ENCODE measurements at places on chromosomes 11 and 22.

GRCh38 chr22:28344918-28345703 is 334.5 kb downstream of the TTC28 start:
- DNase-seq = no peak

DNA sequence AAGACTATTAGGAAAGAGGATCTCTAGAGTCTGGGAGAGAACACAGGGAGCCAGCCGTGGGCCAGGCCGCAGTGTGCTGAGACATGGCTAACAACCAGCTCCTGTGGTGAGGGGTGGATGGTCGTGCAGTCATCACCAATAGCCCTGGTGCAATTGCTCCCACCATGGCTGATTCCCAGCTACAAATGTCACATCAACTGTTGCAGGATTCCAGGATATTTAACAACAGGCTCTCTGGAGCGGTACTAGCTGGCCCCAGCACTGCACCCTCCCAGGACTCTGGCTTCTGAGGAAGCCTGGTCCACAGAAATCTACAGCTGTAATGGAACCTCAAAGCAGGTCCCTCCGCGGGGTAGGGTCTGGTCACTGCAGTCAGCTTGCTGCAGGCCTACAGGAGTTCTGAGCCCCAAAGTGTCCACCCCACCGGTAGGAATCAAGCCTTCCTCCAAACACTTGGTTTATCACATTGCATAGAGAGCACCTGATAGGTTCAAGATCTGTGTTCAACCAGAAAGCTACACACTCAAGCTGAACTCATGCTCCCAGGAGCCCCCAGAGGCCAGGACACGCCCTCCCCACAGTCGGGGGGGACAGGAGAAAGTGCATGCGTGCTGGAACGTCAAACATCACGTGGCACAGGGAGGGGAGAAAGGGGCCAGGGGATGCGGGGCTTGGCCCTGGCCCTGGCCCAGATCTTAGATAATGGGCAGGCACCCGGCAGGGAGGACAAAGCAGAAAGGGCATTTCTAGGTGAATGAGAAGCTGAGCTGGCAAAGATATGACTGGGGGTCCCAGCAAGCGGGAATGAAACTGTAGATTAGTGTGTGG is 609.0 kb downstream of the TBC1D22A start:
- no peak for DNase-seq

- DNase-seq = no peak
These were observed 109.2 kb downstream of the FAM76B start for GRCh38 chr11:95680169-95680929.

- no peak for DNase-seq
These were observed 63.9 kb downstream of the TP53I11 start for GRCh38 chr11:44886790-44887140.

DNA sequence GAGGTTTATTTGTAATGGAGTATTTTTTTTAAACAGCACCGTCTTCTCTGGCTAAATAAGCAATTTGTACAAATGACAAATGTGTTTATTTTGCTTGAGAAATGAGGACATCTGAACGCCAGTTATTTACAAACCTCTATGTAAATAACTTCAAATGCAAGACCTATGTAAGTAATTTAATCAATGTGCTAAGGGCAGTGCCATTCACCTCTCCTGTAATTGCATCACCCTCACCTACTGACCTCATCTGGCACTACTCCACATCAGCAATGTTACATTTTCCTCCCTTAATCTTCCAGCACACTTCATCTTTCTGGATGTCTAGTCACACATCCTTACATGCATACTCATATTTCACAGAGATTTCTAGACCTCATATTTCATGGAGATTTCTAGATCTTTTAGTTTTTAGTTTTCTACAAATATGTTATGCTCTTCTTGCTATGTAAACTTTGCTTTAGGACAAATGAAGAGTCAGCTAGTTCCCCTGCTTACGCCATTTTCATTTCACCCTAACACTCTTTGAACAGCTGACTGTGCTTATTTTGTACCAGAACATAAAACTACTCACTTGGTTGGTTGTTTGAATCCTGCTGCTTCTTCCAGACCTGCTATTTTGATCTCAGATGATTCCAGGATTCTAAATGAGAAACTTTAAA is 238.6 kb downstream of the GRM5 start:
- DNase-seq = no peak

DNA sequence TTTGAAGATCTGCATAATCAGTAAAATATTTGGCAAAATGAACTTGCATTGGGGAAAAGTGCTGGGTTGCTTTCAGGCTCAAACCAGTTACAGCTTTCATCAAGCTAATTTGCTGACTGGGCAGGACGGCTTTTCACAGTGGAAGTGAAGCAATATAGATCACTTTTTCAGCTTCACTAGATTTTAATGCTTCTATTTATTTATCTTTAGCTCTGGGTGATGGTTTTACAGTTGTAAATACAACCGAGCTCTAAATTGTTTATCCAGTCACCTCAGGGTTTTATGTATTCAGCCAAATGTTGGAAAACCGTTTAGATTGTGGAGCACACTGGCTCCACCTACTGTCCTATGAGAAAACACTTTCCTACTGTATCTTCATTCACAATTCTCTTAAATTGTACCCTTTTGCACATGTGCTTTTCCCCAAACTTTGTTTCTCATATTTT is 58.2 kb downstream of the ACER3 start:
- DNase-seq = no peak

- no peak for DNase-seq
These were observed 10.5 kb upstream of the CHRM1 start for GRCh38 chr11:62931499-62932278.

GRCh38 chr22:30920407-30920806 is 48.2 kb downstream of the MORC2 start:
- peak; percentile 61 for DNase-seq

DNA sequence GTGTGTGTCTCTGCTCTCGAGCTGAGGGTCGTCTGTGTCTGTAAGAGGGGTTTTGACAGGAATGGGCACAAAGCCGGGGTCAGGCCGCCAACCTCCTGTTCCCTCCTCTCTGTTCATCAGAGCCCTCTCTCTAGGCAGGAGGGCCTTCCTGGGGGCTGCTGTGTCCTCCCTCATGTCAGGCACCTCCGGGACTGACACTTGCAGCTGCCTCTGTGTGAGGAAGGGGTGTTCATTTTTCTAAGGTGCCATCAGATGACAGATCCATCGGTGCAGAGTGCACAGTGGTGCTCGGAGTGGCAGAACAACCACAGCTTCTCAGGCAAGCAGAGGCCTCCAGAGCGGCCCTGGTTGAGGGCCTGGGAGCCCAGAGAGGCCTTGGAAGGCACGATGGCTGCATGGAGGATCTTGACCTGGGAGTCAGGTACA is 265.4 kb upstream of the B3GAT1 start:
- DNase-seq = no peak

DNA sequence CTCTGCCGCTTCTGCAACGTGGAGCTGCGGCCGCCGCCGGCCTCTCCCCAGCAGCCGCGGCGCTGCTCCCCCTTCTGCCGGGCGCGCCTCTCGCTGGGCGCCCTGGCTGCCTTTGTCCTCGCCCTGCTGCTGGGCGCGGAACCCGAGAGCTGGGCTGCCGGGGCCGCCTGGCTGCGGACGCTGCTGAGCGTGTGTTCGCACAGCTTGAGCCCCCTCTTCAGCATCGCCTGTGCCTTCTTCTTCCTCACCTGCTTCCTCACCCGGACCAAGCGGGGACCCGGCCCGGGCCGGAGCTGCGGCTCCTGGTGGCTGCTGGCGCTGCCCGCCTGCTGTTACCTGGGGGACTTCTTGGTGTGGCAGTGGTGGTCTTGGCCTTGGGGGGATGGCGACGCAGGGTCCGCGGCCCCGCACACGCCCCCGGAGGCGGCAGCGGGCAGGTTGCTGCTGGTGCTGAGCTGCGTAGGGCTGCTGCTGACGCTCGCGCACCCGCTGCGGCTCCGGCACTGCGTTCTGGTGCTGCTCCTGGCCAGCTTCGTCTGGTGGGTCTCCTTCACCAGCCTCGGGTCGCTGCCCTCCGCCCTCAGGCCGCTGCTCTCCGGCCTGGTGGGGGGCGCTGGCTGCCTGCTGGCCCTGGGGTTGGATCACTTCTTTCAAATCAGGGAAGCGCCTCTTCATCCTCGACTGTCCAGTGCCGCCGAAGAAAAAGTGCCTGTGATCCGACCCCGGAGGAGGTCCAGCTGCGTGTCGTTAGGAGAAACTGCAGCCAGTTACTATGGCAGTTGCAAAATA is 816 bp downstream of the PDE3B start:
- peak; percentile 24 for DNase-seq

Measured in mesothelial cell of epicardium (in vitro differentiated cells).